Heart left ventricle (tissue), 16 donors: ENCODE measurements at places on chromosomes 7 and 10. TPM values are rescaled to one million over a fixed set of nuclear protein-coding genes. Genes with fewer than 3 reads are reported as not detected.

GRCh38 chr10:78849731-78850130 is 219.0 kb upstream of the ZMIZ1 start:
- no peak for DNase-seq
- no peaks in the 10 kb centered on the region for H3K36me3 ChIP-seq
- no peak overlapping the region for H3K4me3 ChIP-seq
- no peak overlapping the region for H3K27ac ChIP-seq

DNA sequence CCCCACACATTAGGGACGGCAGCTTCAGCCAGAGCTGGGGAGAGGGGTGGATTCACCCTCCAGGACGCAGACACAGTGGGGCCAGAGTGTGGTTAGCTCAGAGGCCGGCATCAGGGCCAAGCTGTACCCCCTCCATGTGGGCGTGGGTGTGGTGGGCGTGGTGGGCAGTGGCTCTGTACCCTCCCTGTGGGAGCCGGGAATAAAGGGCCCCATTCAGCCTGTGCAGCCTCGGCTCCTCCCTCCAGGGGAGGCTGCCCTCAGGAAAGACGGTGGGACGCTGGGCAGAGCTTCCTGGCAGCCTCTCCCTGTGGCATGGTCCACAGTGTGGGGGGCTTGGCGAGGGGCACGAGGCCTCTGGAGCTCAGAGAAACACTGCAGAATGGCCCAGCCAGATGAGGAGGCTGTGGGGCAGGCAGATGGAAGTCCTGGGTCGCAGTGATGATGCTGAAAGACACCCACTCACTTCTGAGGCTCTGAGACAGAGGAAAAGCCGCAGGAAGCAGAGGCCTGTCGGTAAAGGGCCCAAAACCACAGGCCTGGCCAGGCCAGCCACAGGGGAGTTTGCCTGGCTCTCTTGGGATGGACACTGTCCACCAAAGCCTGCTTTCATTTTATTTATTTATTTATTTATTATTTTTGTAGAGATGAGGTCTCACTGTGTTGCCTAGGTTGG is 108.0 kb downstream of the SH3PXD2A start:
- peaks cover 24% of the 10 kb centered on the region for H3K4me1 ChIP-seq
- H3K27me3 ChIP-seq: no peaks in the 10 kb centered on the region
- no peak overlapping the region for H3K27ac ChIP-seq
- DNase-seq: no peak
- H3K36me3 ChIP-seq: no peaks in the 10 kb centered on the region

GRCh38 chr7:32257621-32258020 is 187.4 kb upstream of the PDE1C start:
- H3K27me3 ChIP-seq: no peaks in the 10 kb centered on the region
- no peaks in the 10 kb centered on the region for H3K36me3 ChIP-seq
- H3K4me3 ChIP-seq: no peak overlapping the region
- no peak for DNase-seq
- peaks cover 13% of the 10 kb centered on the region for H3K4me1 ChIP-seq
- H3K27ac ChIP-seq: no peak overlapping the region

DNA sequence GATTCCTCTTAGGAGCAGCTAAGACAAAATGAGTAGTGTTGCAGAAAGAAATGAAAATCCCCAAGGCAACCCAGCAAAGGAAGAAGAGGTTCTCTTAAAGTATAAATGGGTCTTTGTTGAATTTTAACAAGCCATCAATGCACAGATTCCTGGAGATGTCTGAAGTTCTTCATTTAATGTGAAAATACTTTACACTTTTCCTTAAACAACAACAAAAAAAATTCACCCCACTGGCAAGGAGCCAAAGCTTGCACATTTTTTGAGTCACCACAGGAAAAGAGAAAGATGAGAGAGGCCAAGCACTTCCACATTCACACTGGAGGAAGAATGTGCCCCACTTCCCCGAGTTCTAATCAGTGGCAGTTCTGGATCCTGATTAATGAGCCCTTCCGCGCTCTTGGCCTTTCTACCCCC is 286.4 kb upstream of the MEOX2 start:
- H3K36me3 ChIP-seq: no peaks in the 10 kb centered on the region
- peak; percentile 23 for DNase-seq
- H3K27ac ChIP-seq: no peak overlapping the region
- no peaks in the 10 kb centered on the region for H3K4me1 ChIP-seq

- H3K27me3 ChIP-seq: no peaks in the 10 kb centered on the region
- H3K4me1 ChIP-seq: peaks cover 18% of the 10 kb centered on the region
- peak; percentile 46 for DNase-seq
- no peak overlapping the region for H3K27ac ChIP-seq
- H3K4me3 ChIP-seq: no peak overlapping the region
Observed at GRCh38 chr10:84352251-84352842, 24.0 kb downstream of the CCSER2 start.

GRCh38 chr10:126928274-126928673 is 23.0 kb downstream of the DOCK1 start:
- H3K36me3 ChIP-seq: peaks cover 7% of the 10 kb centered on the region
- no peaks in the 10 kb centered on the region for H3K27me3 ChIP-seq
- no peak overlapping the region for H3K4me3 ChIP-seq

DNA sequence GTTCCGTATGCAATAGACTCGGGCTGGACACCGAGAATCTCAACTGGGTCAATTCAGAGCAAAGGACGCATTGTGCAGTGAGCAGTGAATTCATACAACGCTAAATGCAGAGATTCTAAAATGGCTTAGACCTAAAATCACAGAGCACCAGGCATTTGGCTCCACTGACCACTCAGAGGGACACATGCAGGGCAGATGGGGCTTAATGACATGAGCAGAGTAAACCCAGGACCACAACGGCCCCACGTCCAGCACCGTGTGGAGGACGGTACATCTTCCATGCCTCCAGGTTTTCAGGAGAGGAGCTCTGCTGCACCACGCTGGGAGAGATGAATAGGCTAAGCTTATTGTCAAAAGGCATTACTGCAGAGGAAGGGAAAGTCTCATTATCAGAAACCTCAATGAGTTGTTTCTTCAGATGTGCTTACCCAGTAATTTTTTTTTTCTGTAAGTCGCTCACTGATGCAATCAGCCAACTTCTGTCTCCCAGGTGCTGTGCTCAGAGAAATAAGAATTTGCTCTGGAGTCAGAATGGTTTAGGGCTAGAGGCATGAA is 555.0 kb downstream of the PTPRN2 start:
- H3K36me3 ChIP-seq: no peaks in the 10 kb centered on the region
- H3K4me1 ChIP-seq: no peaks in the 10 kb centered on the region
- H3K4me3 ChIP-seq: no peak overlapping the region
- H3K27me3 ChIP-seq: no peaks in the 10 kb centered on the region
- no peak overlapping the region for H3K27ac ChIP-seq

- H3K4me1 ChIP-seq: peaks cover 16% of the 10 kb centered on the region
- DNase-seq: no peak
- H3K4me3 ChIP-seq: no peak overlapping the region
- H3K36me3 ChIP-seq: no peaks in the 10 kb centered on the region
- H3K27me3 ChIP-seq: no peaks in the 10 kb centered on the region
- no peak overlapping the region for H3K27ac ChIP-seq
Observed at GRCh38 chr10:48390933-48391845, 84.7 kb downstream of the MAPK8 start.

GRCh38 chr7:34596887-34597286 is 61.1 kb upstream of the NPSR1 start:
- H3K27me3 ChIP-seq: no peaks in the 10 kb centered on the region
- no peaks in the 10 kb centered on the region for H3K4me1 ChIP-seq
- H3K27ac ChIP-seq: no peak overlapping the region
- H3K36me3 ChIP-seq: no peaks in the 10 kb centered on the region
- H3K4me3 ChIP-seq: no peak overlapping the region

GRCh38 chr7:49771427-49772176 is 1.8 kb upstream of the VWC2 start:
- no peaks in the 10 kb centered on the region for H3K27me3 ChIP-seq
- DNase-seq: no peak
- H3K4me3 ChIP-seq: no peak overlapping the region
- no peak overlapping the region for H3K27ac ChIP-seq
- no peaks in the 10 kb centered on the region for H3K36me3 ChIP-seq

DNA sequence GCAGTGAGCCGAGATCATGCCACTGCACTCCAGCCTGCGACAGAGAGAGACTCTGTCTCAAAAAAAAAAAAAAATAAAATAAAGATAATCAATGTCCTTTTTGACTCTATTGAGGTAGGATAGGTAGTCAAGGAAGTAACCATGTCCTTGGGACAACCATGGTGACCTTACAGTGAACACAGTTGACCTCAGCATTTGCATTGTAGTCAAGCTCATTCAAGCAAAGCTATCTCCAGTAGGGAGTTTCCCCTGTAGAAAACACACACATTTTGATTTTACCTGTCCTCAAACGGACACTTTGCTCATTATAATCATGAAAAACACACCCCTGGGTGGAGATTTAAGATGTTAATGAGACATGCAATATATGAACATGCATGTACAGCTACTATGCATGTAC is 171.7 kb downstream of the KIF20B start:
- no peak overlapping the region for H3K4me3 ChIP-seq
- no peaks in the 10 kb centered on the region for H3K36me3 ChIP-seq
- no peaks in the 10 kb centered on the region for H3K4me1 ChIP-seq
- no peak overlapping the region for H3K27ac ChIP-seq
- DNase-seq: no peak

GRCh38 chr10:126906704-126907422 is 1.6 kb downstream of the DOCK1 start:
- no peak for DNase-seq
- no peaks in the 10 kb centered on the region for H3K36me3 ChIP-seq
- no peak overlapping the region for H3K27ac ChIP-seq
- no peaks in the 10 kb centered on the region for H3K27me3 ChIP-seq
- no peak overlapping the region for H3K4me3 ChIP-seq

DNA sequence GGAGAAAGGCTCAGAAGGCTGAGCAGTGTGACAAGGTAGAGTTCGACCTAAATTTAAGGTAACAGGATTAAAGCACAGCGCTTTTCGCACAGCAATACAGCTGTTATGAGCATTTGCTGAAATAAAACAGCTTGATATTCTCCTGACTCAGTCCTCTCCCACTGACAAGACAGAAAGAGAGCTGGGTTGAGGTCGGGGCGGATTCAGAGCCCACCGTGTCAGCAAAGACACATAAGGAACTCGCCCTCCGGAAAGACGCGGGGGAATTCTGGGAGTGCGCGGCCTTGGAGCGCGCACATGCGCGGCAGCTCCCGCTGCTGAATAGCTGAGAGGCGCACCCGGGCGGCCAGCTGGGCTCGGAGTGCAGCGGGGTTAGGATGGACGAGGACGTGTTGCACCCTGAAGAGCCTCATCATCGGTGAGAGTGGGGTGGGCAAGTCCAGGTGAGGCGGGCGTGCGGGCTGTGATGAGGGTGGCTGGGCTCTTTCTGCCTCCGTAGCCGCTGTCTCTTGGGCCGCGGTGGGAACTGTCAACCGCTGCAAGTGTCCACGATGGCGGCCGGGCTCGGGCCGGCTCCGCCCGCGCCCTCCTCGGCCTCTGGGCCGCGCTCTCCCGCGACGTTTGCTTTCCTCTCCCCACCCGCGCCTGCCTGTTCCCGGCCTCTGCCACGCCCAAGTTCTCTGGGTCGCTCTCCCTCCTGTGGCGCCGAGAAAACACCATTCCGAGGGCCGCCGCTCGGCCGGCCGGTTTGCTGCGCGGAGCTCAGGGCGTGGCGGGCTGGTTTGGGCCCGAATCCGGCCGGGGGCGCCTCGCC is 120.6 kb downstream of the LYZL1 start:
- H3K27me3 ChIP-seq: no peaks in the 10 kb centered on the region
- no peaks in the 10 kb centered on the region for H3K36me3 ChIP-seq
- H3K4me3 ChIP-seq: peak overlapping the region; percentile 81
- peaks cover 17% of the 10 kb centered on the region for H3K4me1 ChIP-seq
- peak; percentile 79 for DNase-seq
- H3K27ac ChIP-seq: peak overlapping the region; percentile 92

DNA sequence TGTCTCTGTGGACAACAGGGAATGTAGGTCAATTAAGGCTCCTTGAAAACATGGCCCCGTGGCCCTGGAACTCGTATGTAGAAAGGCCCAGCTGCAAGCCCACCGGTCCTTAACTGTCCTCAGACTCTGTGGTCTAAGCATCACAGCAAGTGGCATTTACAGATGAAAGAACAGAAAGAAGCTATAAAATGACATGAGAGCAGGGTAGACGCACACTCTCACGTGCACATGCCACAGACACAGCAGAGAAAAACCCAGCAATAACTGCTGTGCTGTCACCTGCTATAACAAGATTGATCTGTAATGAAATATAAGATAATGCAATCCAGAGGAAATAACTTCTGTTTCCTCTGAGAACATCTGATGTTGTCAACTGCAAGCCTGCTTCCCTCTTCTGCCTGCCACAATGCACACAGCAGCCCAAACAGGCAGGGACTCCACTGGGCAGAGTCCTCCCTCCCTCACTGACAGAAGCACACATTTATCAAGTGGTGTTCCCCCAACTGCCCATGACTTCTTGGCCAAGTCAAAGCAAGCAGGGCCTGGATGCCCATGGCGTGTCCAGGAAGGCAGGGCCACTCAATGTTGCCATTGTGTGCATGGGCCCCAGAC is 63.9 kb downstream of the GFRA1 start:
- H3K27me3 ChIP-seq: no peaks in the 10 kb centered on the region
- no peaks in the 10 kb centered on the region for H3K4me1 ChIP-seq
- H3K4me3 ChIP-seq: no peak overlapping the region

GRCh38 chr7:132387596-132387995 is 188.7 kb downstream of the PLXNA4 start:
- H3K4me3 ChIP-seq: no peak overlapping the region
- DNase-seq: no peak
- H3K36me3 ChIP-seq: no peaks in the 10 kb centered on the region
- H3K27me3 ChIP-seq: no peaks in the 10 kb centered on the region

DNA sequence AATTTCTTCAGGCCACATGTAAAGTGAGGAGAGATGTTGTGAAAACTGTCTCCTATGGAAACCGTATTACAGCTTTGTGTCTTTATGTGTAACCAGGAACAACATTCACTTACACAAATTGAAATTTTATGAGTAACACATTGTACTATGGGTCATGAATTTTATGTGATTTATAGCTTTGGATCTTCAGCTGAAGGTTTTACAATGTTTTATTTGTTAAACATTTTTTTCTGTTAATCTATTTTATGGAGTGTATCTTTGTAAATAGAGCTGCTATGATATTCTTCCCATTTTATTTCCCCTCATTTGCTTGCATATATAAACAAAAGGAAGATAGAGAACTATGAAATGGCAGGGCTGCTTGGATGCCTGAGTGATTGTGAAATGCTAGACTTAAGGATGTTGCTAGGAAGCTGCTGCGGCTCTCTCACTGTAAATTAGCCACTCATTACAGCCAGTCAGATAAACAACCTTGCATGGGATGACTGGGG is 104.5 kb upstream of the PCLO start:
- H3K4me1 ChIP-seq: no peaks in the 10 kb centered on the region
- no peaks in the 10 kb centered on the region for H3K36me3 ChIP-seq
- H3K27me3 ChIP-seq: no peaks in the 10 kb centered on the region
- no peak overlapping the region for H3K27ac ChIP-seq

The GPR158 gene
- total RNA-seq: not detected

The ACSM6 gene
- total RNA-seq: not detected

The HDAC9 gene
- total RNA-seq: 47.3 TPM

The TRIM74 gene
- not detected for total RNA-seq

The AP3M1 gene
- total RNA-seq: 24.4 TPM

The BBS9 gene
- total RNA-seq: 11.7 TPM
